A549 treated with Hydrocortisone at 1 μM for 4 hours (cell line): ENCODE measurements at places on chromosomes 16 and 17. TPM values are rescaled to one million over a fixed set of nuclear protein-coding genes. Genes with fewer than 3 reads are reported as not detected.

Gene IRX5
- 1.4 to 2.0 TPM (median 1.9 TPM) in 5 replicates for total RNA-seq

Gene COQ9
- total RNA-seq: 43.7 to 49.3 TPM (median 48.8 TPM) in 5 replicates

Gene AOC2
- total RNA-seq: 1.6 to 2.4 TPM (median 2.0 TPM) in 5 replicates

Gene CMTM2
- not detected in 5 replicates for total RNA-seq

Gene ETV4
- total RNA-seq: 54.5 to 64.7 TPM (median 61.4 TPM) in 5 replicates

Gene CACNG5
- total RNA-seq: 0.16 TPM in 1 of 5 replicates, not detected in the others

Gene HS3ST3A1
- total RNA-seq: 0.29 to 0.48 TPM (median 0.31 TPM) in 5 replicates

Gene CTF1
- 0.16 to 0.32 TPM (median 0.18 TPM) in 5 replicates for total RNA-seq

Gene CLEC18C
- total RNA-seq: 0.06 to 0.12 TPM (median 0.07 TPM) in 4 of 5 replicates, not detected in the other

Gene CD300H
- total RNA-seq: 0.27 to 0.63 TPM (median 0.40 TPM) in 4 of 5 replicates, not detected in the other

Gene SLC16A13
- 6.5 to 9.3 TPM (median 8.9 TPM) in 5 replicates for total RNA-seq

Gene TMEM97
- total RNA-seq: 39.9 to 51.0 TPM (median 44.5 TPM) in 5 replicates

Gene MMD
- total RNA-seq: 26.5 to 33.1 TPM (median 29.7 TPM) in 5 replicates

Gene ANKS3
- 23.9 to 26.1 TPM (median 25.7 TPM) in 5 replicates for total RNA-seq

Gene ADAMTS18
- 0.01 to 0.02 TPM (median 0.02 TPM) in 3 of 5 replicates, not detected in the others for total RNA-seq

Gene MARVELD3
- total RNA-seq: 0.24 to 0.45 TPM (median 0.26 TPM) in 5 replicates

Gene KRTAP2-1
- total RNA-seq: not detected in 5 replicates

Gene CSH1
- total RNA-seq: not detected in 5 replicates

Gene TVP23A
- 0.08 to 0.18 TPM (median 0.13 TPM) in 5 replicates for total RNA-seq

Gene CCDC78
- total RNA-seq: 5.0 to 6.3 TPM (median 5.8 TPM) in 5 replicates

Gene MPV17L
- total RNA-seq: 4.7 to 6.2 TPM (median 4.7 TPM) in 5 replicates

Gene BAIAP3
- total RNA-seq: 0.64 to 1.6 TPM (median 0.93 TPM) in 5 replicates

Gene HBA1
- 1.2 to 2.3 TPM (median 1.8 TPM) in 5 replicates for total RNA-seq

Gene EPOP
- total RNA-seq: 10.9 to 12.9 TPM (median 12.0 TPM) in 5 replicates

Gene TBL3
- total RNA-seq: 32.4 to 40.8 TPM (median 37.5 TPM) in 5 replicates

Gene CCL5
- total RNA-seq: 0.76 to 1.5 TPM (median 1.3 TPM) in 5 replicates

Gene TRPV2
- total RNA-seq: 0.20 to 0.55 TPM (median 0.40 TPM) in 5 replicates

Gene DHX40
- total RNA-seq: 30.2 to 51.7 TPM (median 38.5 TPM) in 5 replicates

Gene GCGR
- total RNA-seq: 0.08 to 0.47 TPM (median 0.30 TPM) in 5 replicates
